Heart left ventricle (tissue), 16 donors: ENCODE measurements at places on chromosomes 13 and 19. TPM values are rescaled to one million over a fixed set of nuclear protein-coding genes. Genes with fewer than 3 reads are reported as not detected.

The GFY gene
- 0.12 TPM for polyA plus RNA-seq

The MYO1F gene
- polyA plus RNA-seq: 4.2 TPM

The SIGLEC6 gene
- 0.10 TPM for polyA plus RNA-seq

The TEKTIP1 gene
- polyA plus RNA-seq: not detected

The MBD3L2 gene
- polyA plus RNA-seq: not detected

The ZNF331 gene
- polyA plus RNA-seq: 9.0 TPM

The PROZ gene
- not detected for polyA plus RNA-seq

The SYNGR4 gene
- polyA plus RNA-seq: not detected

The KLF1 gene
- polyA plus RNA-seq: not detected

The KIRREL2 gene
- polyA plus RNA-seq: not detected

The GPR4 gene
- 5.1 TPM for polyA plus RNA-seq

The NAT14 gene
- 9.2 TPM for polyA plus RNA-seq

The CYSLTR2 gene
- polyA plus RNA-seq: 6.1 TPM

The MUC16 gene
- polyA plus RNA-seq: not detected

The FCHO1 gene
- polyA plus RNA-seq: 0.34 TPM

The GNG7 gene
- polyA plus RNA-seq: 11.7 TPM

The DDA1 gene
- 64.8 TPM for polyA plus RNA-seq

The BRME1 gene
- 0.46 TPM for polyA plus RNA-seq

The TYROBP gene
- 42.7 TPM for polyA plus RNA-seq

The OVOL3 gene
- not detected for polyA plus RNA-seq
